ENCODE measurements at places on chromosomes 12 and 14. TPM values are rescaled to one million over a fixed set of nuclear protein-coding genes. Genes with fewer than 3 reads are reported as not detected.

GPR68 gene
- total RNA-seq, result 4.7 TPM

ADCK1 gene
- 6.4 TPM for total RNA-seq

DNAAF2 gene
- 23.8 TPM for total RNA-seq

C12orf54 gene
- not detected for total RNA-seq

BDKRB2 gene
- total RNA-seq, result 0.89 TPM

KRT74 gene
- total RNA-seq, result not detected

CERS5 gene
- 40.9 TPM for total RNA-seq

Measured in kidney epithelial cell (primary cell).